ENCODE measurements at places on chromosomes 16 and 17.

- DNase-seq: no peak
These were observed 187.5 kb downstream of the TANC2 start for GRCh38 chr17:63153488-63153887.

GRCh38 chr17:72311004-72311403 lies 190.2 kb downstream of the SOX9 start:
- no peak for DNase-seq

- no peak for DNase-seq
These were observed 262.4 kb upstream of the CDH8 start for GRCh38 chr16:62298600-62298999.

GRCh38 chr17:55140809-55141208 lies 124.0 kb upstream of the HLF start:
- DNase-seq: no peak
